ENCODE measurements at places on chromosomes 3 and 15.

DNA sequence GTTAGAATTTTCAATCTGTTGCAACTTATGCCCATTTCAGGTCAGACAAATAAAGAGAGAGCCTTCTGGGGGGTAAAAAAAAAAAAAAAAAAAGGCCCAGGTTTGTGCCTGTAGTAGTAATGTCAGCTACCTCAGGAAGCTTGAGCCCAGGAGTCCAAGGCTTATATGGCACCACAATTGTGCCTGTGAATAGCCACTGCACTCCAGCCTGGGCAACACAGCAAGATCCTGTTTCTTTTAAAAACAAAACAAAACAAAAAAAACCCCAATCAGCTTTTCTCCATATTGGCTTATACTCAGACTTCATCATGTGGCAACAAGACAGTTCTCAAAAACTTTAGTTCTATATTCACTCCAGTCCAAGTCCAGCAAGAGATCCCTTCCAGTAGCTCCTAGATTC lies 8.4 kb upstream of the LRRFIP2 start:
- DNase-seq = no peak

- no peak for DNase-seq
Measured at GRCh38 chr3:20569310-20569709, 383.3 kb upstream of the SGO1 start.

GRCh38 chr3:127028781-127029657 lies 46.1 kb downstream of the PLXNA1 start:
- DNase-seq = no peak

DNA sequence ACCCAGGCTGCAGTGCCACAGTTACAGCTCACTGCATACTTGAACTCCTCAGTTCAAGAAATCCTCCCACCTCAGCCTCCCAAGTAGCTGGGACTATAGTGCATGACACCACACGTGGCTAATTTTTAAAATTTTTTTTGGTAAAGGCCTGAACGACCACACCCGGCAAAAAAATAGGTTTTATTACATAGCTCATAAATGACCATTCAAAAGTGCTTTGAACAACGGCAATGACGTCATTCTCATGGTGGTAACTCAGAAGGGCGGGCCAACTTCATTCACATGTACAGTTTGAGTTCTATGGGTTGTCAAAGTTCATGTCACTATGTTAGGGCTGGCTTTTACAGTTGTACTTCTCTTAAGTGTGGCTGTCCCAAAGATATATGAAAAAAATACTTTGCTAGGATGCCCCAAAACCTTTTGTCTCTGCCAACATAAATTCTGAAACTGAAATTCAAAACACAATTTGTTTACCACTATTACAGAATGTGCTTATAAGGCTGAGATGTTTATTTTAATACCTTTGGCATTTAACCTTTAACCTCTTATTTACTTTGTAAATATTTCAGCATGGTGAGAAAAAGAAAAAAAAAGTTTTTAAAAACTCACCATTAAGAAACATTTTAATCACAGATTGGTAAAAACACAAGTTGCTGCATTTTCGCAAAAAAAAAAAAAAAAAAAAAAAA lies 6.2 kb downstream of the MYO1E start:
- no peak for DNase-seq

GRCh38 chr3:130490241-130490640 lies 26.7 kb upstream of the COL6A6 start:
- no peak for DNase-seq

GRCh38 chr15:89841306-89841705 lies 26.7 kb upstream of the ANPEP start:
- no peak for DNase-seq

GRCh38 chr3:25480811-25481210 lies 52.7 kb downstream of the RARB start:
- no peak for DNase-seq

GRCh38 chr3:10251006-10251405 lies 2.7 kb downstream of the TATDN2 start:
- DNase-seq = no peak

DNA sequence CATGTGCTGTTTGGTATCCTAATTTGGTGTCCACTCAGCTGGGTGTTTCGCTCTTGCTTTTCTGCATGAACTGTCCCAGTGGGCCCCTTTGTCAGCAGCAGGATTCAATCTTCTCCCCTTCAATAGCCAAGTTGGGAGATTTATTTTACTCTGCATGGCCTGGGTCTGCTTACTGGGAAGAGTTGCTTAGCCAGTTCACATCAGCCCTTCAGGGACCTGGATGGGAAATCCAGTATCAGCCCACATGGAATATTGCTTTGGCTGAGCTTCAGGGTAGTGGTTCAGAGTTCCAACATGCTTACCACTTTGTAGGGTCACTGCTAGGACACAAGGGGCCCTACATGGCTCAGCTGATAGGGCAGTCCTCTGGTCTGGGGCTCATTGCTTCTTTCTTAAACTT lies 93.0 kb upstream of the BOC start:
- no peak for DNase-seq

DNA sequence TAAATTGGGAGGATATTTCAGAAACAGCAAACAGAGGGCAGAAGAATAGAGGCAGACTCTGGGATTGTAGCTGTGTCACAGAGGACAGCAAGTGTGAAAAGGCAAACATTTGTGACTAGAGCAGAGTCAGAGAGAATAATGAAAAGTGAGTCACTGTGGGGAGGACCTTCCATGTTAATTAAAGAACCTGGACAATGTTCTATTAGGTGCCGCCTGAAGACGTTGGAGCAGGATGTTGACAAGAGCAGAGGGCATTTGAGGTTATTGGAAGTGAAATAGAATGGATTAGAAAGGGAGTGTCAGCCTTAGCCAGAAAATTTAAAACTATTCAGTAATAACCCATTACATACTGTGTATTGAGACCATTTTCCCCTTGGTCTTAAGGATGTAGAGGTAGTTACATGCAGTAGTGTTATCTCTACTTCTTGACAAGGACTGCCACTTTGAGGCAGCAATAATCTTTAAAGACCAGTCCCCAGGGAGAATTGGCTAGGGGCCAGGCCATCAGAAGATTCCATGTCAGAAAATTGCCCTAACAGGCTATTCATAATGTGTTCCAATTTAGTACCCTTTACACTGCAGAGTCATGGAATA lies 5.8 kb downstream of the ACKR2 start:
- no peak for DNase-seq

DNA sequence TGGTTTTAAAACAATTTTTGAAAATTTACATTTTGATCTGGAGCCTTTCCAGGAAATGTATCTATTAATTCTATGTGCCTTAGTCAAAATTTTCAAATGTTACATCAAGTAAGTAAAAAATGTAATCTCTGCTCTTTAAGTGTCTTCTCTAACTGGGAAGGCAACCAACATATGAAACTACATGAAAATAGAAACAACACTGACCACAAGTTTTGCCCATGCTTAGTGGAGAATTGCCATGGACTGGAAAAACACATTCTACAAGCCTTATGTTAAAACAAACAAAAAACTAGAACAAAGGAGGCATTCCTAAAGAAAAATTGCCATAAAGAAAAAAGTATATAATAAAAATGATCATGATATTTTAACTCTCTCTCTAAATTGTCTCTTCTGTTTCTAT lies 75.9 kb upstream of the SPRED1 start:
- DNase-seq = no peak

DNA sequence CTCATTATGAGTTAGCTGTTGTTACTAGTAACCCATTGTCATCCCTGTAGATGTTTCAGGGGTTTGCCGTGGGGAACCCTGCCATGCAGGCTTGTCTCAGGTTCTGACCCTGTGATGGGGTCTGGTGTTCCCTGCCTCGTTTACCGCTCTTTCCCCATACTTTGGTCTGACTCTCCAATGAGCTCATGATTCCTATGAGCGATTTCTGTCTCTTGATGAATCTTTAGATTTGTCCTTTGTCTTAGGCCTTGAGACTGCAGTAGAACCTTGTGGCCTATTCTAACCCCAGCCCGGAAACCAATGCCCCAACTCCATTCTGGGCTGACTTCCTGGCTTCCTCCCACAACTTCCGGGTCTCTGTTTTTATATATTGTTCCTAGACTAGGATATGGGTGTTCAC lies 11.3 kb upstream of the IQGAP1 start:
- DNase-seq = peak; percentile 82

- no peak for DNase-seq
Measured at GRCh38 chr3:171640520-171641412, 169.5 kb downstream of the PLD1 start.

DNA sequence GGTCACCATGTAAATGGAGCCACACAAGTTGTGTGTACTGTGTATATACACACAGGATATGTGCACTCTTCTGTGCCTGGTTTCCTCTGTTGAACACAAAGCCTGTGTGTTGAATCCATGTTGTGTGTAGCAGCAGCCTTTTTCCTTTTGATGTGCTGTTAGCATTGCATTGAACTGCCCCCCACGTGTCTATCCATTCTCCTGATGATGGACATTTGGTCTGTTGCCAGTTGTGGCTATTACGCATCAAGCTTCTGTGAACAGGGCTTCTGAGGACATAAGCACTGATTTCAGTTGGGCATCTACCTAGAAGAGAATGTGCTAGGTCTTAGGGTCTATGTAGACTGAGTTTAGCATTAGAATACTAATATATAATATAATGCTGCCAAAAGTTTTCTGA lies 77.4 kb downstream of the LSM3 start:
- DNase-seq = no peak

- no peak for DNase-seq
Measured at GRCh38 chr3:84991422-84991900, 32.7 kb downstream of the CADM2 start.

DNA sequence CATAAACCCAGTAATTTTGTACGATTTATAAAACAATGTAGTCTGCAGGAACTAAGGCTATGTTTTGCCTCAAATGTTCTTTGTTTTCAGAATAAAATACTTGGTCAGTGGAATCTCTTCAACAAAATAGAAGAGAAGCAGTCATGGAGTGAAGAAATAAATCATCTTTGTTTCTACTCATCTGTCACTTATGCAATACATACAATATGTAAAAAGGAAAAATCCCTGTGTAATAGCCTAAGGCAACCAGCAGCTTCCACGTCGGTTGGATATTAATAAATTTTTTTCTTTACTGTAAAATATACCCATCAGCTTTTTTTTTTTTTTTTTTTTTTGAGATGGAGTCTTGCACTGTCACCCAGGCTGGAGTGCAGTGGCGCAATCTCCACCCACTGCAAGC lies 5.2 kb upstream of the WDR5B start:
- DNase-seq = no peak

DNA sequence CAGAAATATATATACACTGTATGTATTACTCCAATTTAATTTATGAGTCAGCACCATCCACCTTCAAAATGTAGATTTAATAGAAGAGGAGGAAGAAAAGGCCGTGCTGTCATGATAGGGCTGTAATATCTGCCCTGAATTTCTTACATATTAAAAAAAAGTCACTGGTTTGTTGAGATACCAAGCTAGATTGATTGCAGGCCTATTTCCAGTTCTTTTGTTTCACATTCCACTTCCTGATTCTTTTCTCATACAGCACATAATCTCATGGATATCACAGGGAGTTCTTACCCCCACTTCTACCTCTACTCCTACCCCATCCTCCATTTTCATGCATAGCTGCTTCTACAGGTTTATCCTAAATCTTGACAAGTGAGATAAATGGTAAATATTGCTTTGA lies 290.3 kb downstream of the ZBTB20 start:
- no peak for DNase-seq

GRCh38 chr3:107100137-107100536 lies 277.1 kb upstream of the CCDC54 start:
- no peak for DNase-seq

DNA sequence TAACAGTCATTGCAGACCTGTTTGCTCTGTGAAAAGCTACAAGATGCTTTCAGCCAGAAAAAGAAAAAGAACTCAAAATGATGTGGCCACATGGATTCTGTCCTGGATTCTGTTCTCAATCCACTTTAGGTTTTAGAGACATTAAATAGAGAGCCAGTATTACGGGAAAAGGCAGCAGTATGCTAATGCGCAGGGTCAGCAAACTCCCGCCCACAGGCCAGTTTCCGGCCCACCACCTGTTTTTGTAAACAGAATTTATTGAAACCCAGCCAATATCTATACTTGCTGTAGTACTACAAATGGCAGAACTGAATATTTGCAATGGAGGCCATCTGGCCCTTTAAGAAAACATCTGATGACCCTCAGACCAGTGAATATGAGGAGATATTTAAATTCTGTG lies 416.1 kb downstream of the ERC2 start:
- DNase-seq = no peak

DNA sequence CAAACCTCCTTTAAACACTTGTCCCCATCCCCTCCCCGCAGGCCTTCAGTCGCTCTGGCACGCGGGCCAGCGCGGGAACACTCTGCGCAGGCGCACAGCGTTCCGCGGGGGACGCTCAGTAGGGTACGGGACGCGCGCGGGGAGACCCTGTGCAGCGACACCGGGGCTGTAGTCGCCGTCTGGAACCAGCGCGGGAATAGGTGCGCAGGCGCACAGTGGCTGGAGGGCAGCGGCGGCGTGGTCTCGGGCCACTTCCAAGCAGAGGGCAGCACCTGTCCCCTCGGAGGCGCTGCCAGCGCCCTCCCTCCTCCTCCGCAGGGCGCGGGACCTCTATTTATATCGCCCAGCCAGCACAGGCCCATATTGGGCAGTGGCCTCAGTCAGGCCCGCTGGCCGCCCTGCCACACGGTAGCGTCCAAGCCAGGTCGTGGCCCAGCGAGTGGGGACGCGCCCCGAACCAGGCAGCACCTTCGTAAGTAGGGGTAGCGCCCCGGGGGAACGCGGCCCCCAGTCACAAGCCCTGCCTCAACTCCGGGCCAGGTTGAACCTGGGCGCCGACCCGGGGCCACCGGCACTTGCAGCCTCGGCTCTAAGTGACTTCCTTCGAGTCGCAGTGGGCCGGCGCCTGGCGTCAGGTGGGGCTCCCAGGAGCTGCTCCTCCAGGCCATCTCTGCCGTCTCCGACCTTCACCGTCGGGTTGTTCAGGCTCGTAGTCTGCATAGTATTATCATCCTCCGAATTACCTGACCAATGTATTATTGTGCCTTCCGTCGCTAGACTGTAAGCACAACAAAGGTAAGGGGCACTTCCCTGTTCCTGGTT lies at the start of gene KBTBD12:
Gene KBTBD12, plus strand, starts transcription at position 118 of the 822 bp plus-strand sequence. CDS start 7,830 bp downstream, outside the sequence.
- DNase-seq = no peak

- DNase-seq = peak; percentile 14
Measured at GRCh38 chr3:184133840-184134745, 1.1 kb upstream of the EIF2B5 start.

DNA sequence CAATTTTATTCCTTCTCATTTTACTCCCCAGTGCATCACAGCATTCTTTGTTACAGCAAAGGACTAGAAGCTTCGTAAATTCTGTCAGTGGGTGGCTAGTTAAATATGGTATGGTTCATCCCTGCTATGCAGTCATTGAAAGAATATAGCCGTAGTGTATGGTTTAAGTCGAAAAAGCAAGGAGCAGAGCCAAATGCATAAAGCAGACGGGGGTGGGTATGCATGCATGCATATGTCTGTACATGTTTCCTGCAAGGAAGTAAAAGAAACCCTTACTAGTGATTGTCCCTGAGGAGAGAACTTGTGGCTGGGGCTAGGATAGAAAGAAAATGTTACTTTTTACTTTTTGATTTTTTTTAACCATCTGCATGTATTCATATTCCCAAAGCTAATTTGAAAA lies 19.9 kb downstream of the RBP2 start:
- no peak for DNase-seq

- DNase-seq = no peak
Measured at GRCh38 chr15:67063689-67064606, 1.5 kb upstream of the SMAD3 start.

GRCh38 chr3:114344492-114344891 lies 50.7 kb downstream of the TIGIT start:
- DNase-seq = no peak

Data from central memory CD4-positive, alpha-beta T cell (primary cell).